CD4-positive, alpha-beta T cell treated with Interleukin-4 for 1 hour (primary cell): ENCODE measurements at places on chromosomes 11 and 22.

- DNase-seq = no peak
Observed at GRCh38 chr22:40444178-40444831, 73.9 kb downstream of the SGSM3 start.

DNA sequence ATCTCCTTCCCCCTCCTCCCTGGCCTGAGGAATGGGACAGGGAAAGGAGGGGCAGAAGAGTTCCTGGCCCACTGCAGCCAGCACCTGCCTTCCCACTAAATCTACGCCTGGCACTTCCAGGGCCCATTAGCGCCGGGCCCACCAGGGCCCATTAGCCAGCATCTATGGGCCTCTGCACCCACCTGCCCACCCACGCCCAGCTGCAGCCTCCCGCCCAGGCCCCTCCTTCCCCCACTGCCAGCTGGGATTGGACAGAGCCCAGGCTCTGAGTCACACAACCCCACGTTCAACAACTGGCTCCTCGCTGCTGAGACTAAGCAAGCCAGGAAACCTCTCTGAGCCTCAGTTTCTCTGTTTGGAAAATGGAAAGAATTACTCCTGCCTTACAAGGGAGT is 48.7 kb downstream of the CYTH4 start:
- DNase-seq = no peak

DNA sequence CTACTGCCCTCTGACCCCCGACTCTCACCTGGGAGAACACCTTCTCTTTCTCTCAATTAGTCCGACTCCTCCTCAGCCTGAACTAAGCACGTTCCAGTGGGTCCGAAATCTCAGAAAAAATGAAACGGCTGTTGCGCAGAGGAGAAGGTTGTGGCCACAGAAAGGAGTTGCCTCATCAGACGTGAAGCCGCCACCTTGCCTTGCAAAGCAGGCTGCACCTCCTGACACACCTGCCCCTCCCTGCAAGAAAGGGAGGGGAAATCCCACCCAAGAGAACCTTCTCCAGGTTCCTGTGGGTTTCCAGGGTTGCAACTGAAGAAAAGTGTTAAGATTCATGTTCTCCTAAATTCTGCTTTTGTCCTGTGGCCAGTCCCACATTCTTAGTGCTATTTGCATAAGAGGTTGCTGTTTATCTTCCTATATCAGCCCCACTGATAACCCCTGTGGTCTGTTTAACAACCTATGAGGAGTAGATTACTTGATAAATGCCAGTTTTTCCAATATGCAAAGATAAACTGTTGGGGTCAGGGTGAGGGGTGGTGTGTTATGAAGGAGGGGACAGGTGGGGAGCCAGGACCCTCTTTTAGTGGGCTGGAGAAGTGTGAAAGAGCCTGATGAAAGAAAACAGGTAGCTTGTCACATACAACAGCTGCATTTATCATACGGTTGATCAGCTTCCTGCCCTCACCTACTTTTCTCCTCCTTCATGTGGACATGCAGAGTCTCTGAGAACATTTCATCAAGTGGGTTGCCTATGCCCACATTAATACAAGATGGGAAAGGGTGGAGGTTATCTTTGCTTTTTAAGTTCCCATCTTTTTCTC is 18.2 kb downstream of the ZBTB16 start:
- peak; percentile 53 for DNase-seq

- no peak for DNase-seq
Observed at GRCh38 chr22:46240073-46240472, 10.0 kb downstream of the CDPF1 start.

- DNase-seq = no peak
Observed at GRCh38 chr22:30224161-30224857, 22.2 kb downstream of the LIF start.

GRCh38 chr11:120808616-120809050 is 215.3 kb upstream of the TBCEL start:
- no peak for DNase-seq

DNA sequence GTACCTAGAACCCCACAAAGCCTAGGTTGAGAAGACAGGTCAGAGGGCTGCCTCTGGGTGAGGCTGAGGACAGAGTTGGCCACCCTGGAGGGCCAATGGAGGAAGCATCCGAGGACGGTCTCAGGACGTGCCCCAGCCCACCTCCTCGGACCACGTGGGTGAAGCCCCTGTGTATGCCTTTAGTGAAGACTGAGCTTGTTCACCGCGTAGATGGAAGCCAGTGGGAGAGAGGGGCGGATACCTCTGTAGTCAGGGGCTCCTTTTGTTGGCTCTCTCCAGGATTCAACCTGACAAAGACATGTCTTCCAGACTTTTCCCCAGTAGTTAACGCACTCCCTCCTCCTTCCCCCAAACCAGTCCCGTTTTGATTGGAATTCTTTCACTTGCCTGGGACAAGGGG is 110.7 kb downstream of the ZBTB16 start:
- DNase-seq = no peak

- no peak for DNase-seq
Observed at GRCh38 chr11:116217006-116217405, 555.8 kb downstream of the BUD13 start.

DNA sequence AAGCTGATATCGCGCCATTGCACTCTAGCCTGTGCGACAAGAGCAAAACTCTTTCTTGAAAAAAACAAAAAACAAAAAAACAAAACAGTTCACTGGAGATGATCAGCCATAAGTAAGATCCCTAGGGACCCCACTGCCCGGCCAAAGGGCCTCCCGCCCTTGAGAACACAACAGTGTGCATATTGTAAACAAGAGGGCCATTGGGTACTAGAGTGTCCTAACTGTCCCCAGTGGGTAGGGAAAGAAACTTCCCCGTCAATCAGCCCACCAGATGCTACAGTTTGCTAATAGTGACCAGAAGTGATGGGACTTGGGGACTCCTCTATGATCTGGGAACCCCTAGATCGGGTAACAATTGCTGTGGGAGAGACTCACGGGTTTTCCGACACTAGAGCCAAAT is 3.7 kb upstream of the ACY3 start:
- DNase-seq = no peak

- DNase-seq = no peak
Observed at GRCh38 chr11:75398906-75399305, 412 bp upstream of the RPS3 start.

DNA sequence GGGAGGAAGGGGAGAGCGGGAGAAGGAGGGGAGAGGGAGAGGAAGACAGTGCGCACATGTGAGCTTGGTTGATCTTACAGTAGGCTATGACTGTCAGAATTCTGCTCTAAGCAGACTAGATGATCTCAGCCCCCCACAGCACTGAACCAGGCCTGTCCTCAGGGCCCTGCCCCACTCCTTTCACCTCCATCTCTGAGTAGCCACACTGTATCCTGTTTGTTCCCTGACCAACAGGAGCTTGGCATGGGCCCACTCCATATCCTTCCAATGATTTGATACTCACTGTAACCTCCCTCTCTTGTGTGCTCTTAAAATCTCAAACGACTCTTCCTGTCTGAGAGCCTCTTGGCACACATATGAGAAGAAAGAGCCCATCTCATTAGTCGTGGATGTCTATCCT is 86.1 kb upstream of the PARVA start:
- no peak for DNase-seq

DNA sequence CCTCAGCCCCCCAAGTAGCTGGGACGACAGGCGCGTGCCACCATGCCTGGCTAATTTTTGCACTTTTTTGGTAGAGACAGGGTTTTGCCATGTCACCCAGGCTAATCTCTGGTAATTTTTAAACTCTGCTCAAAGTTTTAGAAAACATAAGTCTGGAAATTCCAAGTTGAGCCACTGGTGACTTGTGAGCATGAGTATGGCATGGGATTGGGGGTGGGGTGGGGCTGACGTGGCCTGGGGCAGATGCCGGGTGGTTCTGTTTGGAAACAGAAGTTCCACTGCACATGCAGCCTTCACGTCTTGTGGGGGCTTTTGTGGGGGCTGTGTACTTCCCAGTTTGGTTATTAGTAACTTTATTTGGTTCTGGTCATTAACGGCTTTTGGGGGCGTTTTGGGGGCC is 67.3 kb downstream of the PTPRJ start:
- no peak for DNase-seq

DNA sequence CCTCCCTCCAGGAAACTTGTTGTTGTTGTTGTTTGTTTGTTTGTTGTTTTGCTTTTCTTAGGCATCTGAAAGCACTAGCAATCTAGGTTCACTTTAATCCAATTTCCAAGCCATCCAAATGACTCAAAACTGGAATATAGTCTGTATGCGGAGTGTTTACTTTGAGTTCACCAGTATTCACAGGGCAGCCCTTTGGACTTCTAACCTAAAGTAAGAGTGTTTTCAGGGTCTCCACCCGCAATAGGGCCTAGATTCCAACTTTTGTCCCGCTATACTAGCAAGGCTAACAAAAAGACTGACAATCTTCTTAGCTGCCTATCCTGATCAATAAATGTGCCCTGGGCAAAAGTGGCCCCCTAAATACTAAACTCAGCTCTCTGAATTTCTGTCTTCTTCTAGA is 13.6 kb downstream of the PGM2L1 start:
- no peak for DNase-seq

- no peak for DNase-seq
Observed at GRCh38 chr11:8262552-8263108, 1.0 kb downstream of the LMO1 start.

DNA sequence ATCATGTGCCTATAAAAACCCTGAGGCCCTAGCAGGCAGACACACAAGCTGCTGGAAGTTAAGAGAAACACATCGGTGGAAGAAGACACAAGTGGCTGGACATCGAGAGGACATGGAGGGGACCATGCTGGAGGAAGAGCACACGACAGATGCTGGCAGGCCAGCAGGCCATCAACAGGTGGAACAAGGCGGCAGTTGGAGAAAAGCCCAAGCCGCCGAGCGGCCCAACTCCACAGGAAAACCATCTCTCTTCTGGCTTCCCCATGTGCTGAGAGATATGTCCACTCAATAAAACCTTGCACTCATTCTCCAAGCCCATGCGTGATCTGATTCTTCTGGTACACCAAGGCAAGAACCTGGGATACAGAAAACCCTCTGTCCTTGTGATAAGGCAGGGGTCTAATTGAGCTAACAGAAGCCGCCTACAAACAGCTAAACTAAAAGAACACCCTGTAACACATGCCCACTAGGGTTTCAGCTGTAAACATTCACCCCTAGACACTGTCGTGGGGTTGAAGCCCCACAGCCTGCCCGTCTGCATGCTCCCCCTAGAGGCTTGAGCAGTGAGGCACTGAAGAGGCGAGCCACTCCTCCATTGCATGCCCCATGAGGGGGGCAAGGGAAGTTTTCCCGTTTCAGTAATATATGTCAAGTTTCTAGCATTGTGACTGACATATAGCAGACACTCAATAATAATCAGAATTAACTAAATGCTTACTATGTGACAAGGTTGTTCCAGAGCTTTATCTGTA is 39.0 kb upstream of the MMP20 start:
- DNase-seq = no peak

DNA sequence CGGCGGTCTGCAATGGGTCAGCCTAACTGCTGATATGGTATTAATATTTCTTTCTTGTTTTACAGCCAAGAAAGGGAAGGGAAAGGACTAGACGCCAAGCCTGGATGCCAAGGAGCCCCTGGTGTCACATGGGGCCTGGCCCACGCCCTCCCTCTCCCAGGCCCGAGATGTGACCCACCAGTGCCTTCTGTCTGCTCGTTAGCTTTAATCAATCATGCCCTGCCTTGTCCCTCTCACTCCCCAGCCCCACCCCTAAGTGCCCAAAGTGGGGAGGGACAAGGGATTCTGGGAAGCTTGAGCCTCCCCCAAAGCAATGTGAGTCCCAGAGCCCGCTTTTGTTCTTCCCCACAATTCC is 1.9 kb downstream of the MDK start:
- DNase-seq = no peak

DNA sequence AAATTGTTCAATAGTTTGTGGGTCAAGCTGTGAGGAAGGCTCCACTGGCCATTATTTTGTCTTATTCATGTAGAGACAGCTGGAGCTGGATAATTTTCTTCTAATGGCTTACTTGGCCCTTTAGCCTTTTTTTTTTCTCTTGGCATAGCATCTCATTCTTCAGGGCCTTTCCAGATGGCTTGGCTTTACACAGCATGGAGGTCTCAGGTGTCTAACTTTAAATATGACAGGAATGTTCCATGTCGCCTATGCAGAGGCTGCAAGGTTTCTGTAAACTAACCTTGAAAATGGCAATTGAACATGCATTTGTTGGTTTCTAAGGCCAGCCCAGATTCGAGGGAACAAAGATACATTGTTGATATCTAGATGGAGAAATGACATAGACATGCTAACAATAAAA is 247.9 kb upstream of the CNTN5 start:
- DNase-seq = no peak

DNA sequence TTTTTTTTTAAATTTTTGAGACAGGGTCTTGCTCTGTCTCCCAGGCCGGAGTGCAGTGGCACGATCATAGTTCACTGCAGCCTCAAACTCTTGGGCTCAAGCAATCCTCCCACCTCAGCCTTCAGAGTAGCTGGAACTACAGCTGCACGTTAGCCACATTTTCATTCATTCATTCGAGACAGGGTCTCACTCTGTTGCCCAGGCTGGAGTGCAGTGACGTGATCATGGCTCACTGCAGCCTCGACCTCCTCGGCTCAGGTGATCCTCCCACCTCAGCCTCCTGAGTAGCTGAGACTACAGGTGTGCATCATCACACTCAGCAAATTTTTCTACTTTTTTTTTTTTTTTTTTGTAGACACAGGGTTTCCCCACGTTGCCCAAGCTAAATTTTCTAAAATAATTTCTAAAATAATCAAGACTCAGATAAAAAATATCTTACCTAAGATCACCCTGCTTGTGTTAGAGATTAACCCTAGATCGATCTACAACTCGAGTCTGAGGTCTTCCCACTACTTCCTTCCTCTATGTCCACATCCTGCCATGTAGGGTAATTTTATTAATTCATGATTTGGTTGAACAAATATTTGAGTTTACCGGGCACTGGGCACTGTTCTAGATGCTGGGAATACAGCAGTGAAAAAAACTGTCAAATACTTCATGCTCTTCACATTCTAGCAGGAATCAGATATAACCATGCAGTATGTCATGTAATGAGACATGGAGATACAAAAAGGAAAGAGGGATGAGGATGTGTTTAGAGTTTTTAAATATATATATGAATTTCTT is 15.1 kb downstream of the EIF4G2 start:
- DNase-seq = no peak

GRCh38 chr22:25142102-25142501 is 57.6 kb upstream of the CRYBB3 start:
- no peak for DNase-seq

- no peak for DNase-seq
Observed at GRCh38 chr22:23922921-23923320, 28.7 kb downstream of the MIF start.

GRCh38 chr22:47276991-47277390 is 514.5 kb downstream of the TBC1D22A start:
- no peak for DNase-seq

DNA sequence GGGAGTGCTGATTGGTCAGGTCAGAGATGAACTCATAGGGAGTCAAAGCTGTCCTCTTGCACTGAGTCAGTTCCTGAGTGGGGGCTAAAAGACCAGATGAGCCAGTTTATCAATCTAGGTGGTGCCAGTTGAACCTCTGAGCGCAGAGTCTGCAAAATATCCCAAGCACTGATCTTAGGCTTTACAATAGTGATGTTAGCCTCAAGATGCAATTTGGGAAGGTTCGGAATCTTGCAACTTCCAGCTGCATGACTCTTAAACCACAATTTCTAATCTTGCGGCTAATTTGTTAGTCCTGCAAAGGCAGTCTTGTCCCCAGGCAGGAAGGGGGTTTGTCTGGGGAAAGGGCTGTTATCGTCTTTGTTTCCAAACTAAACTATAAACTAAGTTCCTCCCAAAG is 92.3 kb upstream of the PARVA start:
- DNase-seq = no peak

- DNase-seq = no peak
Observed at GRCh38 chr22:31616315-31616980, 45.6 kb downstream of the PISD start.
